ENCODE measurements at places on chromosomes 4 and X.

- no peak for DNase-seq
These were observed 905.7 kb downstream of the CCSER1 start for GRCh38 chr4:91032725-91033445.

DNA sequence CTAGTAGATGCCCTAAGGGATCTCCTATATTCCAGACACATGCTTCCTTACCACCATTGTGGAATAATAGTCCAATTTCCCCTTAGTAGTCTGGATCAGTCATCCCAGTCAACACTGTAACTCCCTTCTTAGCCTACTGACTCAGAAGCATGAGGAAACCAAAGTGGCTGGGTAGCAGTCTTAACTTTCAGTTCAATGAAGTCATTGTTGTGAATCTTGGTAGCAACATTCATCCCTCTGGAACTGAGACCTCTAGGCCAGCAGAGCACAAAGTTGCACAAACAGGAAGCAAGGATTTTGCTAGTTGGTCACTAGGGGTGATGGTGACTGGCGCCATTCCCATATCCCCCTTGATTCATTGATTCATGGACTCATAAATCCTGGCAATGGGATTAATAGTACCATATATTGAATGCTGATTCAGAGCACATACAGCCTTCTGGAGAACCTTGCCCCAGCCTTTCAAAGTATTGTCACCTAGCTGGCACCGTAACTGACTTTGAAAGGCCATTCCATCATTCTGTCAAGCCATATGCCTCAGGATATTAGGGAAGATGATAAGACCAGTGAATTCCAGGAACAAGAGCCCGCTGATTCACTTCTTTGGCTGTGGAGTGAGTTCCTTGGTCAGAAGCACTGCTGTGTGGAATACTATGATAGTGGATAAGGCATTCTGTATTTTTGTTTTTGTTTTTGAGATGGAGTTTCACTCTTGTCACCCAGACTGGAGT, 19.7 kb upstream of the GPAT3 start:
- no peak for DNase-seq

- no peak for DNase-seq
These were observed 237.1 kb upstream of the TLL1 start for GRCh38 chr4:165635951-165636350.

- peak; percentile 7 for DNase-seq
These were observed 144.2 kb downstream of the MSN start for GRCh38 chrX:65811558-65812228.

DNA sequence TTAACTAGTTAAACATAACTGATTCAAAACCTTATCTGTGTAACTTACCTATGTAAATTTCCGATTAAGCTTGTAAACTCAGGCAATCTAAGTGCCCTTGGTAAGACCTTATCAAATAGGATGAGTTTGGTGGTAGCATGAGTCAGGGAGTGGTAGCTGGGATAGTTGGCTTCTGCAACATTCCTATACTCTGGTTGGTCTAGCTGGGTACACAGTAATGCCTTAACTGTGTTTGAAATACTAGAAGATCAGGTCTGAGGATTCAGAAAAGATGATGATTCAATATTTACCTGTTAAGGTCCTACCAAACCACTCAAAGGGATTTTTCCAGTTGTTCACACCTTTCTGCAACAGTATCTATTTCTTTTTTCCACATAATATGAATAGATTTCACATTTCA, 5.3 kb downstream of the YIPF7 start:
- DNase-seq, result no peak

DNA sequence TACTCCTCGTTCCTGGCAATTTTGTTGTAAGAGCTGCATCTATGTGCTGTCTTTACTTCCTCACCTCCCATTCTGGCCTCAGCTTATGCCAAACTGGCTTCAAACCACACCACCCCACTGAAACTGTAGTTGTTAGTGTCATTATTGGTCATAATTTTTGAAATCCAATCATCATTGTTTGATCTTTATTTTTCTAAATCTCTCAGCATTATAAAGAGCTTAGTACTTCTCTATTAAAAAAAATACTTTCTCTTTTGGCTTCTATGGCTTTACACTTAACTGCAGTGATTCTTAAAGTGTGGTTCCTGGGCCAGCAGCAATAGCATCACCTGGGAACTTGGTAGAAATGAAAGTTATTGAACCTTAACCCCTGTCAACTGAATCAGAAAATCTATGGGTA, 83.5 kb upstream of the GRPR start:
- DNase-seq, result no peak

GRCh38 chr4:158319880-158320279, 109.6 kb downstream of the TMEM144 start:
- DNase-seq, result no peak

DNA sequence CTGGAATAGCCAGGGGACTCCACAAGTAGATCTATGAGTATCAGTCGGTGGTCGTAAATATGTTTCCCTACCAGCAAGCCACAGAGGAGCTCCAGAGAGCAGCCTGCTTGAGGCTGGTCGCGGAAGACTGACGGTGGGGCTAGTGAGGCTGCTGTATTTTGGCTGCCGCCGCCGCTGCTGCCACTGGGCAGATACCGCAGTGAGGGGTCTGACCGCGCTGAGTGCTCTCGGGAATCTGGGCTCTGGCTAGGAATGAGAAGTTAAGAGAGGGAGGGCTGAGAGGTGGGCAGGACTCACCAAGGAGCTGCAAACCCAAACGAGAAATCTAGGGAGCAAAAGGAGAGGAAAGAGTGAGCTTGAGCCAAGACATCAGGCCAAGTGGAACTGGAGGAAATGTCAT, at the start of gene EXOC1L:
Gene EXOC1L (plus strand): TSS at position 157 of the 400 bp plus-strand sequence. CDS start 237 bp downstream, at position 394.
- DNase-seq, result no peak

GRCh38 chr4:109947918-109948317, 35.2 kb downstream of the EGF start:
- no peak for DNase-seq

DNA sequence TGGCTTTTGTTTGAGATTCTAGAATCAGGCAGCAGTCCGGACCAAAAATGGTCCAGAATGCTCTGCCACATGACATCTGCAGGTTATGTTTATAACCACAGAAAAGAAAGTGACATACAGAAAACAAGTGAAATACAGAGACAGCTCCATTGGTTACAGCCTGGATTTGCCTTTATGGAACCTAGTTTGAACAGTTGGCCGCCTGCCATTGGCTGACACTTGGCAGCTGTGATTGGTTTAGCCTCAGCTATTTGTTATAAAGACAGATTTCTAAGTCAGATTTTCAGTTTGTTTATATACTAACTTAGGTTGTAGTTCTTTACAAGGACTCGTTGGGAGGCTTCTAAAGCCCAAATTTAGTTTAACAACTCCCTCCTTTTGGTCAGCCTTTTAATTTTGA, 40.8 kb upstream of the IL9R start:
- DNase-seq, result no peak

GRCh38 chr4:15370296-15370695, 57.5 kb upstream of the C1QTNF7 start:
- DNase-seq, result no peak

GRCh38 chr4:83022724-83023450, 12.1 kb upstream of the COPS4 start:
- no peak for DNase-seq

DNA sequence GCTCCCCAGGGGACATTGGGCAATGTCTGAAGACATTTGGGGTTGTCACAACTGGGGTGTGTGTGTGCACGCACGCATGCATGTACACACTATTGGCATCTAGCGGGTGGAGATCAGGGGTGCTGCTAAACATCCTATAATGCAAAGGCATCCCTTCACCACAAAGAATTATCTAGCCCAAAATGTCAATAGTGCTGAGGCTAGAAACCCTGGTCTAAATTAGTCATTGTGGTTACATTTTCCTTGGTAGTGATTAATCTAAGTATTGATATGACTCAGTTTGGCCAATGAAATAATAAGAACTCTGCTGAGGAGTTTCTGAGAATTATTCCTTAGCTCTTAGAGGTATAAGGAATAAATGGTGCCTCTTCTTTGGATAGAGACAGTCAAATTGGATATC, 200.2 kb downstream of the CLCN4 start:
- DNase-seq, result no peak

GRCh38 chr4:188691811-188692210, 552.6 kb downstream of the TRIML1 start:
- no peak for DNase-seq

- no peak for DNase-seq
These were observed 1143.8 kb downstream of the PCDH19 start for GRCh38 chrX:99266255-99266654.

GRCh38 chr4:79607979-79608378, 200.0 kb upstream of the GK2 start:
- DNase-seq, result no peak

DNA sequence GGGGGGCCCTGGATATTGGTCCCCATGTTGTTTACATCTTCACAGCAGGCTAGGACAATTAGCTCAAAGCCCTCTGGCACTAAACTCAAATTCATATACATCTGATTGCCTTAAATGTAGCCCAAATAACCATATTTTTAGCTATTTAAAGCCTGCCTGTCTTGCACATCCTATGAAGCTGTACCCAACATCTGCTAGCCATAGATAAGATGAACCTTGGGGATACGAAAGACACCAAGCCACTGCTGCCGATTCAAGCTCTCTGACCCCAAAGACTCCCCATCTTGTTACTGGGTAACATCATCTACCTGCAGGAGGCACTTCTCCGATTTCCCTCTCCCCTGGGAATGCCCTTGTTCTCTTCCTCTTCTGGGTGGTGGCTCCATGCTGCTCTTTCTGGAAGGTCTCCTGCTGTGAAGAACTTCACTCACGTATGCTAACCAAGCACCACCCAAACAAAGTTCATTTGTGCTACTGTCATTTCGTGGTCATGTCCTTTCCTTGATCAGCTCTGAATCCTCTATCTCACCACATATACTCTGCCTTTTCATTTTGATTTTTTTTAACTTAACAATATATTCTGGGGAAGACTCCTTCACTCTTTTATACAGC, 107.7 kb upstream of the ATXN3L start:
- peak; percentile 36 for DNase-seq

GRCh38 chr4:101596781-101597552, 193.6 kb upstream of the BANK1 start:
- DNase-seq, result peak; percentile 16

DNA sequence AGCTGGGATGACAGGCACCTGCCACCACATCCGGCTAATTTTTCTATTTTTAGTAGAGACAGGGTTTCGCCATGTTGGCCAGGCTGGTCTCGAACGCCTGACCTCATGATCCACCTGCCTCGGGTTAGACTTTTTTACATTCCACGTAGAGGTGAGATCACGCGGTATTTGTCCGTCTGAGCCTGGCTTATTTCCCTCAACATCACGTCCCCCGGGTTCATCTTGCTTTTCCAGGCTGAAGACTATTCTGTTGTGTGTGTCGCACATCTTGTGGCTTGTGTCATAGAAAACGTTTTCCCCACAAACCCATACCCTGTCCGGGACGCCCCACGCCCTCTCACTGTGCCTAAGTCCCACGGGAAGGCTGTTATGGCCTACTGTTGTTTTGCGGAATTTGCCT, 185.3 kb downstream of the CRLF2 start:
- no peak for DNase-seq

- no peak for DNase-seq
These were observed 21.9 kb downstream of the RASL11B start for GRCh38 chr4:52883707-52884669.

DNA sequence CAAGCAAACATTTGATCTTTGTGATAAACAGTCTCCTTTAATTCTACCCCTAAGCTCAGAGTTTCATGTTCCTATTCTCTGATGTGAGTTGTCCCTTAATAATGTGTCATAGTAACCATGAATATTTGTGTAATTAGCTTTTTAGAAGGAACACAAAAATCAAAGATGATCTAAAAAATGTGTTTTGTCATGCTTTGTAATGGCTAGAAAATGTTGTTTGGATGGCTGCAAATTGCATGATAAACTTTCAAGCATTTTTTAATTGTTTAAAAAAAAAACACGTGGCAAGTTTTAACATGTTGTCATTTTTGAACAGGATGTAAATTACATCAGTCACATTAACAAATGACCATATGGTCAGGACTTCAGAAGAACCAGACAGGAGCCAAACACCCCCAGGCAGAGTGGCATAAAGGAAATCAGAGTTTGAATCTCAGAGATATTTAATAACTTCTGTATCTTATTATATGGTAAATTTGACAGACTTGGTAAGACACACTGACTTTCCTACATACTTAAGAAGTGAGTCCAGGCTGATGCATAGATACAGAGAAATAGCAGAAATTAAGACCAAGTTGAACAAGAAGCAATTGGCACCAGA, 223.9 kb upstream of the VEGFC start:
- no peak for DNase-seq

GRCh38 chrX:114930227-114930626, 87.2 kb downstream of the IL13RA2 start:
- no peak for DNase-seq

DNA sequence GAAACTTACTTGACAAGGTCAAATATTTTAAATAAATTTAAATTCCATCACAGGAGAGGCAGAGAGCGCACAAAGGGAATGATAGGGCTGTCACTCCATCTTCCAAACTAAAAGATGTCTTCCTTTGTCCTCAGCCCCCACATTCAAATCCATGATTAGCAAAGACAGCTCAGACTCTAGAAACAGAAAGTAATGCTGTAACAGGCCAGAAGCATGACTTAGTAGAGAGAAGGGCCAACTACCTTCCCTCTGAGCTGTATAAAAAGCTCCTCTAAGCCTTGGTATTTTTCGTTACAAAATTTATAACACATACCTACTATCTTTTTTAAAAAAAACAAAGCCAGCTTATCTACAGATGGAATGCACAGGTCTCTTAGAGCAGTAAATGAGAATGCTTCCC, 207.4 kb downstream of the MAPK10 start:
- no peak for DNase-seq

GRCh38 chrX:94936722-94937121, 1262.7 kb downstream of the FAM133A start:
- no peak for DNase-seq

DNA sequence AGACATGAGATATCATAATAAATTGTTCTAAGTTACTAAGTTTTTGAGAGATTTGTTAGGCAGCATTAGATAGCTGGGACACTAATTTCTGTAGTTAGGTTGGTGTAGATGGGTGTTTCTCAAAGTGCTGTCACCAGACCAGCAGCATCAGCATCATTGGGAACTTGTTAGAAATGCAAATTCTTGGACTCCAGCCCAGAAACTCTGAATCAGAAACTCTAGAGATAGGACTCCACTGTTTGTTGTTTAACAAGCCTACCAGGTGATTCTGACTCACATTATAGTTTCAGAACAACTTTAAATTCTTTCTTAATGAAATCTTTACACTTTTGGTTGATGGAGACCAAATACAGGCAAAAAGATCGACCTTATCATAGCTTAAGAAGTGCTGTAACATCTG, 173.7 kb downstream of the PABPC4L start:
- no peak for DNase-seq

DNA sequence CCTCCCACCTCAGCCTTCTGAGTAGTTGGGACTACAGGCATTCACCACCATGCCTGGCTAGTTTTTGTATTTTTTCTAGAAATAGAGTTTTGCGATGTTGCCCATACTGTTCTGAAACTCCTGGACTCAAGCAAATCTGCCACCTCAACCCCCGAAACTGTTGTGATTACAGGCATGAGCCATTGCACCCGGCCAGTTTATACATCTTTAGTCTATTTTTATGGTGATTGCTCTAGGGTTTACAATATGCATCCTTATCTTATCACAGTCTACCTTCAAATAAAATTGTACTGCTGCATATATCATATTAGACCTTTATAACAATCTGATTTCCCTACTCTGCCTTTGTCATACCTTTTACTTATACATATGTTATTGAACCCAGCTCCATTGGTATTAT, 56.9 kb downstream of the SOWAHB start:
- no peak for DNase-seq

GRCh38 chrX:119189115-119189514, 47.0 kb upstream of the PGRMC1 start:
- DNase-seq, result no peak

GRCh38 chrX:49071877-49072711, 1.7 kb downstream of the PRAF2 start:
- peak; percentile 38 for DNase-seq

- no peak for DNase-seq
These were observed 54.3 kb downstream of the TSC22D3 start for GRCh38 chrX:107721318-107721717.

All from hematopoietic multipotent progenitor cell treated with erythropoietin and hydrocortisone succinate and interleukin-3 and kit ligand, for 8 days (in vitro differentiated cells).